ENCODE measurements at places on chromosomes 6 and 20.

GRCh38 chr20:4112481-4113421, 97.4 kb upstream of the RNF24 start:
- peak; percentile 72 for DNase-seq

DNA sequence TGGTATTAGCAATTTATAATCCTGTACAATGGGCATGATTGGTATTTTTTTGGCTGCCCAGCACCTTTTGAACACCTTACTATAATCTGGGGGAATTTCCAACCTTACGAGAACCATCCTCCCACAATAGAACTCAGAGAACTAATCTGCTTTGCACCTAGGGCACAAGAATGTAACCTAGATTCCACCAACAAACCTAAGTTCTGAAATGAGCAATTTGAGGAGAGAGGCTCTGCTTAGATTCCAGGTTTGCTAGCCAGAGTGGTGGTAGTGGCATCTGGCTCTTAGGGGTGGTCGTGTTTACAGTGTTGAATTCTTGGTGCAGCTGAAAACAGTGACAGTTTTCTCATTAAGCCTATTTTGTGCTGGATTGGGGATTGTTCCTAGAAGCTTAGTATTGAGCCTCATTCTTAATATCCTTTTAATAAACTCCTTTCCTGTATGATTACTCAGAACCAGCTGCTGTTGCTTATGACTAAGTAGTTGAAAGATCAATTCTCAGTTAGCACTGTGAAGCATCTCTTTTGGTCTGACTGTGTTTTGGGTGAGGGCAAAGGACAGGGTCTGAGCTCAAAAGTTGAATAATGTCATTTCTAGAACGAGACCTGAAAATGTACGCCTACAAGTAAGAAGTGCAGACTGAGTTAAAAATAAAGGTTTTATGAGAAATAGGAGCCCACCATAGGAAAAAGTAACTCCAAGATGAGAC, 385.6 kb downstream of the CDKAL1 start:
- no peak for DNase-seq

GRCh38 chr6:18586133-18586532, 199.0 kb downstream of the RNF144B start:
- no peak for DNase-seq

DNA sequence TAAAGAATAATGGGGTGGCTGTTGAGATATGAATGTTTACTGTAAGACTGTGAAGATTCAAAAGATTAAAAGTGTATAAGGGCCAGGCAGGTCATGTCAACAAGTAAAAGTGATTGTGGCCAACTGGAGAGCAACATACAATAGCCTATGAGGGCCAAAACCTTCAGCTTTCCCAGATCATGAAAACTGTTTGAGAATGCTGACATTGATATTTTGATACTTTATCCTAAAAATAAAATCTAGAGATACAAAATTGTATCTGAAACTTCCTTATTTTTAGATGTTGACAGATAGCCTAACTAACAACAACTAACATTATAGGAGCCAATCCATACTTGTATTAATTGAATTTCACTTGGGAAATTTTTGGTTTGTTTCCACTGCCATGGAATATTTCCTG, 70.3 kb upstream of the PAK5 start:
- no peak for DNase-seq

DNA sequence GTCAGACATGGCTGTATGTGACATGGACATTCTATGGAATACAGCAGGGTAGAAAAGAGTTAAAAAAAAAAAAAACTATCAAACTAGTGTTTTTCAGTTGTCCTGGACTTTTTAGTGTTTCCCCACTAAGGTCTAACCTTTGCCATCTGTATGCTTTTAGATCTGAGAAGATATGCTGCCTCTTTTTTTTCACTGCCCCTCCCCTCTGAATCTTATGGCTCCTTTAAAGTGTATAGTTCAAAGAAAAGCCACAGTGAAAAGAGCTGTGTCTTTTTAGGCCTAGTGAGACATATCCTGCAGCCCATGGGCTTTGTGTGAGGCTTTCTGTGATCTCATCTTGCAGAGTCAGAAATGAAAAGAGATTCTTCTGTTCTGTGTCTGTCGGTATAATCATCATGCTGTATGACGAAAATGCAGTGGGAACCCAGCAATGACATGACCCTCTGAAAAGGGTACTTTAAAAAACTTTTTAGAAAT, 29.3 kb downstream of the ADGRG6 start:
- DNase-seq: no peak

Measured in HFF-Myc (cell line).